Right renal pelvis (tissue), 4 donors: ENCODE measurements at places on chromosomes 7 and 10. TPM values are rescaled to one million over a fixed set of nuclear protein-coding genes. Genes with fewer than 3 reads are reported as not detected.
A peak's percentile ranks its signal among the peaks of the same experiment; 100 is the strongest.

Gene SH2D4B
- polyA plus RNA-seq: 0.13 TPM

Gene CD36
- 35.3 TPM for polyA plus RNA-seq

Gene PHYHIPL
- polyA plus RNA-seq: 20.0 TPM

Gene CARD11
- 2.0 TPM for polyA plus RNA-seq

Gene GIMAP5
- 4.8 TPM for polyA plus RNA-seq

Gene MRLN
- 0.77 TPM for polyA plus RNA-seq

Gene SPAM1
- polyA plus RNA-seq: not detected

Gene GBX1
- 0.22 TPM for polyA plus RNA-seq

Gene CYP3A7
- 0.51 TPM for polyA plus RNA-seq

Gene MCM10
- polyA plus RNA-seq: 10.5 TPM

GRCh38 chr7:17832820-17833355 is 107.4 kb downstream of the SNX13 start:
- no peak for DNase-seq

DNA sequence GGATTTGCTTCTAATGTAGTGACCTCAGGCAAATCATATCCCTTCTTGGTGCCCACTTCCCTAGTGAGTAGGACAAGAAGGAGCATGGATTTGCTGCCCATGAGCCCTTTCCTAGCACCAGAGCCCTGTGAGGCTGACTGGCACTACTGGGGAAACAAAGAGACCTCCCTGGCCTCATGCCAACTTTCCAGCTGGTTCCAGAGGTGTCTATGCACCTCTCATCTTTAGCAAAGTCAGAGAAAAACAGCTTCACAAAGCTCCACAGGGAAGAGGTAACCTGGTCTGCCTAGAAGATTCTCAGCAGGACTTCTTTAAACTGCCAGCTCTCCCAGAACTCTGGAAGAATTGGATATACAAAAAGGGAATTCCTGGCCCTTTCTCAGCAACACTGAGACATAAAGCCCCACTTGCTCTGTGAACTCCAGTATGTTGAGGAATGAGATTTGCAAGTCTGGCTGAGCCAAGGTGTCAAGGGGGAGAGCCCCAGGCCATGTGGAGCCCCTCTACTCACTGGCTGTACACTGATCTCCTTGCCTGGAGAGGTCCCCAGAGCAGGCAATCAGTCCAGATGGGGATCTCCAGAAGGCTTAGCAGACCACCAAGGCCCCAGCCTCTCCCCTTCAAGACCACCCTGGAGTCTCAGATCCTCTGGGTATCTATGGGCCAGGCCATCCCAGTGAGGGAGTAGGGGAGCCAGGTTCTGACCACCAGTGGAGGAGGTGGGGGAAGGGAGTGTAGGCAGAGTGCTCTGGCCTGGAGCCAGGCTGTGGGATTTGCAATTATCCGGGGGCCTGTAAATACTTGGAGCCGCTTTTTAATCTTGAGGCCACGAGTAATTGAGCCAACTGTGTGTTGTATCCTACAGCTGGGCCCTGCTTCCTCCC is 24.4 kb upstream of the RBM20 start:
- DNase-seq: no peak

DNA sequence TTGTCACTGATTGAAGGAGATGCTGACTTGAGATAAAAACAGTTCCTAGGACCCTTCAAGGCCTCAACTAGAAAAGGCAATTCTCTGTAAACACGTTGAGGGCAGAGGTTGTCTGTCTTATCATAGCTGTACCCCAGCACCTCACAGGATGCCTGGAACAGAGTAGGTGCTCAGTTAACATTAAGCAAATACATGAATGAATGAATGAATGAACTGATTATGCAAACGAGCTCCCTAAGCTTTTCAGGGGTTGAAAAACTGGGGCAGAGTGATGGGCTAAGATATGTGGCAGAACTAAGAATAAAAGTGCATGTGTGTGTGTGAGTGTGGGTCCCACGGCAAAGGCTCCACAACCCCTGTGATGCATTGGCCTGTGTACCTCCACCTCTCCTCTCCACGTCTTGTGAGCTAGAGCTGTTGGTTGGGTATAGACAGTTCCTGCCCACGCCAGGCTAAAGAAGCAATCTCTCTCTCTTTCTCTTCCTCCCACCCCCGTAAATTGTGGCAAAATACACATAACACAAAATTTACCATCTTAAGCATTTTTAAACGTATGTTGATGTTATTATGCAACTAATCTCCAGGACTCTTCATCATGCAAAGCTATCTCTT is 20.9 kb upstream of the SMC3 start:
- no peak for DNase-seq

- no peak for DNase-seq
Observed at GRCh38 chr7:88670536-88670935, 89.0 kb upstream of the ZNF804B start.

DNA sequence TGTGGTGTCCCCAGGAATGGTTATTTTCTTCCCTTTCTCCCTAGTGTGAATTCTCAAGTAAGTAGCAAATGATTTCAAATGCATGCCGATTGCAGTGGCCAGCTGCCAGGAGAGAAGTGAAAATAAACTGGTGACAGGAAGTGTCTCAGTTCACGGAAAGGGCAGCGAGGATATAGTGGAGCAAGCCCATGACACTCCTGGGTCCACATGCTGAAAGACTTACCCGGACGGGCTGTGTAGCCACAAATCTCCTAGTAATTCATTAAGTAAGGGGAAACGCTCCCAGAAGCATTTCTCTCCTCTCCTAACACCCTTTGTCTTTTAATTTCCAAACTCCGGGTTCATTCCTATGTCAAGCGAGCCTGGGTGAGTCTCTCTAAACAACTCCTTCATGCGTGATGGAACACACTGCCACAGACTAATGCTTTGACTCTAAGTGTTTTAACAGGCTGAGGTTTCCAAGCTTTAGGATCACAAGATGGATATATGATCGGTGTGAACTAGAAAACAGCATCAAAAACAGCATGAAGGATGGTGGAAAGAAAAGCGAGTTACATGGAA is 125.6 kb downstream of the CYP26A1 start:
- peak; percentile 47 for DNase-seq

- DNase-seq: no peak
Observed at GRCh38 chr7:801940-802381, 30.3 kb upstream of the SUN1 start.

- DNase-seq: peak; percentile 85
Observed at GRCh38 chr7:17940302-17940883, at the start of gene SNX13. Gene SNX13 (minus strand): TSS chr7:17940494. CDS start chr7:17940295, 199 bp downstream.

- no peak for DNase-seq
Observed at GRCh38 chr7:137652721-137653120, 194.1 kb downstream of the DGKI start.

DNA sequence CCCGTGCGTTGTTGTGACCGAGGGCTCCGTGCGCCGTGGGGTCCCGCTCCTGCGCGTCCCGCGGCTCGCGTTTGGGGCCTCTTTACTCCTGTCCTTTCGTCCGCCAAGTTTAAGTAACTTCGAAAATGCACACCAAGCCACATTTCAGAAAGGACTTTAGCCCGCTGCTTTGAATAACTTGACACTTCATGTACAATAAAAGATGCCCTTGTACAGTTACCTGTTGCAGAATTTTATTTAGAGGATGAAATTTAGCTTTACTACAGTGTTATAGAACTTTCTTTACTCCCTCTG is 459 bp downstream of the SUGCT start:
- DNase-seq: no peak

DNA sequence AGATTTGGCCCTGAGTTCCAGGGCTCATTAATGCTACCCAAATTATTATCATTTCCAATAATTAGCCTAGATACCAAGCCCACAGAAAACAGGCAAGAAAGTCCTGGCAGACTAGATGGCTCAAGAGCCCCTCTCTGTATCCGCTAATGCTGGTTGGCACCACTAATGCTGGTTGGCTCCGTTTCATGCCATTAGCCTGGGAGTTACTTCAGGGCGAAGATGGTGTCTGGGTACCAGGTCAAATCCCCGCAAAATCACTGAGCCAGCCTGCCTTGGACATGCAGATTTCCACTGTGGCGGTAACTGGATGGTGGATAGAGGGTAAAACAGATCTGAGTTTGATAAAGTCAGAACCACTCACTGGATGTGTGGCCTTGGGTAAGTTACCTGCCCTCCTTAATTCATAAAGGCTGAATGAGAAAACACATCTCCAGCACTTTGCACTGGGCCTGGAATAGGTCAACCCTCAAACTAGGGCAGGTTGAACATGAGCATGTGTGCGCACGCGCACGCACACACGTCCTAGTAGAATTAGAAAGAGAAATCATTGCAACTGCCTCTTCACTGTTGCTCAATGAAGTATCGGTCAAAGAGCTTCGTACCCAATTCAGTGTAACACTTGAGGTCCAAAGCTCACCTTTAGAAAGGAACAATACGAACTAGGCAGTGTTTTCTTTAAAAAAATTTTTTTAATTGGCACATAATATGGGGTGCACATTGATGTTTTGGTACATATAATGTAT is 91.5 kb downstream of the PRPF18 start:
- DNase-seq: no peak

DNA sequence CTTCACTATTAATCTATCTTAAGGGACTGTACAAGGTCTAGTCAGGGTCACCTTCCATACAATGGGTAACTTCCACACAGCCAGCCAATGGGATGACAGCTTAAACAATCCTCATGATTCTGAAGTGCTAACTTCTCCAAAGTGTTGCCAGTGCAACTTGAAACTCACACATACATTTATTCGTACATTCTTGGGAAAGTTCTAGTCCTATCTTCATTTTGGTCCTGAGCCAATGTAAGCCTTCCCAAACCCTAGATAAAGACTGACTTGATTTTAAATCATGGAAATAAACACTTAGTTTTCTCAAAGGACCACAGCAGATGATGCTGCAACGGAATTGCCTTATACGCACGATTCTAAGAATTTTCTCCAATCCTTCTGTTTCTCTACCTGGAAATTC is 117.5 kb upstream of the COL1A2 start:
- no peak for DNase-seq

DNA sequence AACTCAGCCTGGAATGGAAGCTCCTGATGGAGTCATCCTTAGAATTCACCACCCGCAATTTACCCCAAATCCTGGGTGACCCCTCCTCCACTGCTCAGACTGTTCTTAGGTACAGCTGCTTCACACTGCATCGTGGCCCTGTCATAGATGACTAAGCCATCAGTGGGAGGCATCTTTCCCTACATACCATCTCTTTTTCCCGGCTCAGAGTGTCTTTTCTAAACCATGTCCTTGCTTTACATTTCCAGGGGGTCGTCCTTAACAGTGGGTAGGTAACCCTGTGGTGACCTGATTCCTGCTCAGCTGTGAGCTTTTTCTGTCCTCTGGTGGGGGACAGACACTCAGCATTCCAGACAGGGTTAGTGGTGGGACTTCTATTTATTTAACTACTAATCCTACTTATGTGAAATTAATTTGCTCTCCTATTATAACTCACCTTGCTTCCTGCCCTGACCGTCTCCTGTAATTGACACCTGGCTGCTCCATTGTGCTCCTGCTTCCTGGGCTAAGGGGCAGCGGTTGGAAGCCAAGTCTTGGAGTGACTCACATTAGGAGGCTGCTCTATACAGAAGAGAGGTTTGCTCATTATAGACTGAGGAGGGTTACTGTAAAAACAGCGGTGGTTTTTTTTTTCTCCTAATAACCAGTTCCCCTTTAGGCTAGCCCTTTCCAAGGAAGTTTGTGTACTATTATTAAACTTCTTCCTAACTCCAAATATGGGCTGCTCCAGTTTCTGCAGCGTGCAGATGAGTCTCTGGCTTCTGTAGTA is 40.6 kb downstream of the PYROXD2 start:
- no peak for DNase-seq

DNA sequence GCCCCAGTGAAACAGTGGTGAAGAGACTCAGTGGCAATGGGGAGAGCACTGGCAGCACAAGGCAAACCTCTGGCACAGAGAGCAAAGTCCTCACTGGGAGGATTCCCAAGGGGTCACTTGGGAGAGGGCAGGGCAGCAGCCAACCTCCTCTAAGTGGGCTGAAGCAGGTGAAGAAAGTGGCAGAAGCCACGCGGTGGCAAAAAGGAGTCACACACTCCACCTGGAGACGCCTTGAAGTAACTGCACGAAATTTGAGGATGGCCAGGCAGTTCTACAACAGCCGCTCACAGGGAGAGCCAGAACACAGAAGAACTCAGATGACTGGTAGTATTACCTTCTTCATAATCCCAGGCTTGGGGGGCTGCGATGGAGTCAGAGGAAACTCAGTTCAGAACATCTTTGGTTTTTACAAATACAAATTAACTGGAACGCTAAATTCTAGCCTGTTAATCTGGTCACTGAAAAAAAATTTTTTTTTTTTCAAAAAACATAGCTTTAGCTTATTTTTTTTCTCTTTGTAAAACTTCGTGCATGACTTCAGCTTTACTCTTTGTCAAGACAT is 574 bp upstream of the IL6 start:
- DNase-seq: no peak

- no peak for DNase-seq
Observed at GRCh38 chr10:126463286-126463685, 75.0 kb upstream of the ADAM12 start.

- peak; percentile 48 for DNase-seq
Observed at GRCh38 chr10:12130237-12130872, 878 bp downstream of the SEC61A2 start.

DNA sequence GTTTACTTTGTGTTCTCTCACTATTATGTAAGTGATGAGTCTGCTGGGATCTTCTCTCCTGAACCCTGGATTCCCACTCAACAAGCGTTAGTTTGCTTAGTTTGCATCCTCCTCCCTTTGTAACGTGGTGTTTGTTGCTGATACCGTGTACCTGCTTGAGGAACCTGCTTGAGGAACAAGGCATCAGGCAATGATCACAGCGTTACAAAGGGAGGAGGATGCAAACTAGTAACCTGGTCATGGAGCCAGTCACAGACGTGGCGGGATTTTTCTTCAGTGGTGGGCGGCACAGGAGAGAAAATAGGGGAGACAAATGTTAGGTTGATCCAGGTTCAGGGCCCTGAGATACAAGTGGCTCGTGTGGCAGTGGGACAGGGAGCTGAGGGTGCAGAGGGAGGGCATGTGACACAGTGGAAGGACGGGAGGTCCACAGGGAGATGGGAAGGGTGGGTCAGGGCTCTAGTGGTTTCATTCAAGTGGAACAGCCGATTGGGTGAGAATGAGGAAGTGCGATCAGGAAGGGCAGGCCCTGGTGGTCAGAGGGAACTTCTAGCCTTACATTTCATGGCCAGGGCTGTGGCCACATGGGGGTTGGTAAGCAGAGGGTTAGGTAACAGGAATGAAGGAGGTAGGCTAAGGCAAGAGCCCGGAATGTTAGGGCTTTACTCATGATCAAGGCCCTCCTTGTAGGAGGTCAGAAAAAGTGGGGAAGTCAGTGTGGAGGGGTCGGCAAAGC is 38.0 kb downstream of the SNX10 start:
- no peak for DNase-seq

GRCh38 chr10:13270877-13271551 is 28.9 kb downstream of the PHYH start:
- DNase-seq: no peak

DNA sequence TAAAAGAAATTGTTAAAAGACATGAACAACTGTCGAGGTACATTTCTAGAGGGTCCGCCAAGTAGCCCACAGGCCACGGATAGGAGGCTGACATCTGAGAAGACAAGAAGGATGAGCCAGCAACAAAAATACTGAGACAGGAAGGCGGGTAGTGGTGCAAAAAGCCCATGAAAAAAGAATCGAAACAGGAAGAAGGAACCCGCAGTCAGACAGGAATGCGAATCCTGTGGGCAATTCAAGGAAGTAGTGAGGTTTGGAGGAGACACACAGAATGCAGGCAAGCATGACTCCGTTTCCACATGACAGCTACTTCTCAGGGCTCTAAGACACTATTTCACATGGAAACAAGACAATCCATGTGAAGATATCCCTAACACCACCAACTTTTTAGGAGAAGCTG is 125.2 kb downstream of the DOCK4 start:
- no peak for DNase-seq
